ENCODE measurements at places on chromosomes 3 and 15. TPM values are rescaled to one million over a fixed set of nuclear protein-coding genes. Genes with fewer than 3 reads are reported as not detected.

DNA sequence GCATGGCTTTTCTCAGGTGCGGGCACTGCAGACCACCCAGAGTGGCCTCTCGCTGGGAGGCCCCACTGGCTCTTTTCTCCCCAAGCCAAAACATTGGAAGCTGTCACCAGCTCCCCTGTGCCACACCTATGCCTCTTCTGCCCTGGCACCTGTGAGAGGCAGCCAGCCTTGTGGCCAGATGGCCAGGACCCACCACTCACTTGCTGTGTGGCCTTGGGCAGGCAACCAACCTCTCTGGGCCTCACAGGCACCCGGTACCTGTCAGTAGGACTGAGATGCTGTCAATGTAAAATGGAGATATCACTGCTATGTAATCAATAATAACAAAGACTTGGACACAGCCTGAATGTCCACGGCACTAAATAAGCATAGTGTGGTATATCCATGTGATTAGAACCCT lies 36.5 kb downstream of the SRPRB start:
- no peak for DNase-seq

DNA sequence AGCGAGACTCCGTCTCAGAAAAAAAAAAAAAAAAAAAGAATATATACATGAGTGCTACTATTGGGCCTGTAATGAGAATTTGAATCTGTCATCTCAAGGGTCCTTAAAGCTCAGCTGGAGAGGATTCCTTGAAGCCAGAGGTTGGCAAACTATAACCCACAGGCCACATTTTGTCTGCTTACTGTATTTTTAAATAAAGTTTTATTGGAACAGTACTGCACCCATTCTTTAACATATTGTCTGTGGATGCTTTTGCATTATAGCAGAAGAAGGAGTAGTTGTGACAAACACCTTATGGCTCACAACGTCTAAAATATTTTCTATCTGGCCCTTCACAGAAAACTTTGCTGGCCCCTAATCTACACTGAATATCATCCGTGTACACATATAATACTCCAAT lies 60.7 kb downstream of the SGO1 start:
- no peak for DNase-seq

The ULK4 gene
- total RNA-seq, result 6.3 TPM

The TRH gene
- not detected for total RNA-seq

- DNase-seq, result no peak
These were observed 20.1 kb upstream of the SKIL start for GRCh38 chr3:170337420-170337819.

- no peak for DNase-seq
These were observed 81.7 kb upstream of the NUDT16 start for GRCh38 chr3:131299836-131300235.

DNA sequence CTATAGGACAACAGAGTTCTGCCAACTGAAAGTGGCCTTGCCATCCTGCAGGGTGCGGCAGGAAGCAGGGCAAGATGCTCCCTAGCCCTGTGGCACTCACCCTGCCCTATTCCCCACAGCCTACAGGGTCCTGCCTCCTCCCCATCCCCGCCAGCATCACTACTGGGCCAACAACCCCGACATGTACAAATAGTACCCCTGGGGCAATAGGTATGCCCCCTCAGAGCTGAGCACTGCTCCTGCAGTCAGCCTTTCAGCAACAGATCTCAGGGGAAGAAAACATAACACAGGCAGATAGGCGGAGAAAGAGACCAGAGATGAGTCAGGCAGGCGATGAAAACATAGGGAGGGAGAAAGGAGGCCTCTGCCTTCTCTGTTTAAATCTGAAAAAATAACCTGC lies 74.7 kb downstream of the XXYLT1 start:
- DNase-seq, result peak; percentile 62

DNA sequence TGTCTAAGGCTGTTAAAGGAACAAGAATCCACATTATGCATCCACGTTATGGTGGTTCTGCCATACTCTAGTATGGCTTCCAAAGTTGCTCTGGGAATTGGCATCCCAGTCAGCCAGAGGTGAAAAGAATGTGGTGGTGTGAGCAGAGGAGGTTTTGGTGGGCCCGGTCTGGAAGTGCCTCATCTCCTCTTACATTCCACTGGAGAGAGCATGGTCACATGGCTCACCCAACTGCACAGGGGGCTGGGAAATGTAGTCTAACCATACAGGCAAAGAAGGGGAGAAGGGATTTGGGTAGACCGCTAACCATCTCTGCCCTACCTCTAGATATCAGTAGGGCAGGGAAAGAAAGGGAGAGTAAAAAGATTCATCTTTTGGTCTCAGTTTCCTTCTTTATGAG lies 3.2 kb upstream of the HEG1 start:
- DNase-seq, result no peak

DNA sequence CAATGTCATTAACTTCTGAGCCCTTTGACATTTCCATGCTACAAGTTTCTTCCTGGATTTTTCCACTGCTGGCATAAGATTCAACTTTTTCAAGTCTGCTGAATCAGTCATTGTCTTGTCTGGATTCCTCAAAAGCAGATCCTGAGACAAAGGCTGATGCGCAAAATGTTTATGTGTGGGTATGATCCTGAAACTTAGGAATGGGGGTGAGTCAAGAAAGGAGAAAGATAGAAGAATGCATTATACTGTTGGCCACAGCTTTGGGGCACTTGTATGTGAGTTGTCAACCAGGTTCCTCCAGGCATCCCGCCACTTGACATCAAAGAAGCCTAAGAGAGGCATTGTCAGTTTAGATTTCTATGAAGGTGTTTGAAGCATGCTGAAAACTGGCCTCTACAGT lies 50.4 kb downstream of the FOXB1 start:
- DNase-seq, result no peak

- DNase-seq, result peak; percentile 77
These were observed 28.2 kb upstream of the USP3 start for GRCh38 chr15:63476229-63476632.

- DNase-seq, result no peak
These were observed 55.2 kb downstream of the MCTP2 start for GRCh38 chr15:94286583-94286982.

The LSG1 gene
- total RNA-seq, result 72.8 TPM

GRCh38 chr15:56786966-56787365 lies 53.7 kb upstream of the ZNF280D start:
- no peak for DNase-seq

DNA sequence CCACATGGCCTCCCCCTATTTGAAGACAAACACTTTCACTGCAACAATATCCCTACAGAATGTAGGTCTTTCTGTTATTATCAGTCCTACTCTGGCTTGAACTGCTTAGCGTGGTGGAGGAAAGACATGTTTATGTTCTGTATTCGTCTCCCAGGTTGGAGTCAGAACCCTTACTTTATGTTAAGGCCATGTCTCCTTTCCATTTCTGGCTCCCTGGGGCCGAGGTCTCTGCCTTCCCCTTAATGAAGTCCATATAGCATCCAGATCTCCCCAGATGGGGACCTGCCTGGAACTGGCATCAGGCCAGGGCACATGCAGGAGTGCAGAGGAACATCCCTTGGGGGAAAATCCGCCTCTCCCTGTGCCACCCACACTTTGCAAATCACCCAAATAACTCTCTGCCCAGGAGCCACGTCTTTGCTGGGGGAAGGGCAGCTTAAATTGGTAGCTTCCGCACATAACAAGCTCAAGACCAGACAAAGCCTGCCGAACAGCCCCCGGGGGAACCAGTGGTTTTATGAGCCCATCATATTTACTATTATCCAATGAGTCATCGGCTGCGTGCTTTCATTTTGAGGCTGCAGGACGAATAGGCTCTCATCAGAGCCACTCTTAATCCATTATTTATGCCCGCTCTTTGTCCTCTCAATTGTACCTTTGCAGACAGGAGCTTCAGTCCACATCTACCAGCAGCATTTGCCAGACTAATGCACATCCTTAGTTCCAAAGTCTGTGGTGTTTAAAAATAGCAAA lies 237.0 kb downstream of the UACA start:
- DNase-seq, result peak; percentile 44

- DNase-seq, result no peak
These were observed 100.9 kb upstream of the ROPN1 start for GRCh38 chr3:124092811-124093210.

DNA sequence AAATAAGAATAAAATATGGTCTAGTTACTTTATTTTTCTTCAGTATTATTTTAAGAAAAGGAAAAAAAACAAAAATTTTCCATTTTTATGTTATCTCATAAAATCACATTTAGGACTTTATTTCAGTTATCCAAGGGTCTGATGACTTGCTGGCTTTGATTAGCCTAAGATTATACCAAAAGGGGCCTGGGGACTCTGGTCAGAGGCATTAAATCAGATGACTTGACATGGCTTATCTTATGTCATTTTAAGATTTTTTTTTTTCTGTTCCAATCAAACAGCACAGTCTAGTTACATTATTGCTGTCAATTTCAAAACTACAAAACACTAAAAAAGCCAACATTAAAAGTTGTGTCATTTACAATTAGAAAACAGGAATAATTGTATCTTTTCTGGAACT lies 725.4 kb upstream of the NR2F2 start:
- no peak for DNase-seq

Measured in dermis blood vessel endothelial cell (primary cell).